ENCODE measurements at places on chromosomes 4 and X. TPM values are rescaled to one million over a fixed set of nuclear protein-coding genes. Genes with fewer than 3 reads are reported as not detected.

- H3K4me3 ChIP-seq = no peak overlapping the region
- H3K36me3 ChIP-seq = no peaks in the 10 kb centered on the region
- H3K27ac ChIP-seq = no peak overlapping the region
- no peaks in the 10 kb centered on the region for H3K4me1 ChIP-seq
- H3K27me3 ChIP-seq = no peaks in the 10 kb centered on the region
These were observed 91.1 kb upstream of the KIT start for GRCh38 chr4:54566608-54567007.

DNA sequence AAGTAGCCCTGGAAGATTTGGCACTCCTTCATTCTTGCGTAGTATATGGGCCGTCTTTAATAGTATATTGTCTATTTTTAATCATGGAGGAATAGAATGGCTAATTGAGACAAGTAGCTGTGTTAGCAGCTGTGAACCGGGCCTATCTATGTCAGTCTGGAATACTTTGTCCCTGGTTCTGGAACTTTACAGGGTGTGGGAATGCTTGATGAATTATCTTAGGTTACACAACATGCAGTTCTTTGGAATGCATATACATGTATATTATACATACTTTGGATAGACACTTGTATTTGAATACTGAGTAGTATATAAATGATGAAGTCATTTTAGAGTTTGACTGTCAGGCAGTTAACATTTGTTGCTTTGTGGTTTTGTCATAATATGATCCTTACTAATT is 37.4 kb downstream of the PDLIM5 start:
- DNase-seq = no peak
- no peaks in the 10 kb centered on the region for H3K4me1 ChIP-seq
- no peak overlapping the region for H3K27ac ChIP-seq
- no peak overlapping the region for H3K4me3 ChIP-seq
- no peaks in the 10 kb centered on the region for H3K27me3 ChIP-seq
- H3K36me3 ChIP-seq = no peaks in the 10 kb centered on the region

DNA sequence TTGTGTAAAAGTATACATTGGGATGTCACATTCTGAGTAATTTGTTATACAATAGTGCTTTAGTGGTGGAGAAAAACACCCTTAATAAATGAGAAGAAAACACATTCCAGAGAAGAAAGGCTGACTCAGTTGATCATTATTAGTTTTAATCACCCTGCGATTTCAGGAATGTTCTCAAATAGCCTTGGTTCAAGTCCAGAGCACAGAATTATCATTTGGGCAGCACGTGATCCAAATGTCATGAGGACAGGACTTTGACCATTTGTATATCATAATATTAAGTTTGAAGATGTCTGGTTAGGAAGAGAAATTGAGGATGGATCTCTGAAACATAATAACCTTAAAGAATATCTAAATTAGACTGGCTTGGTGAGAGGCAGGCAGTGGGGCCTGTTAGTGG is 1434.3 kb upstream of the TENM3 start:
- H3K4me3 ChIP-seq = no peak overlapping the region
- no peaks in the 10 kb centered on the region for H3K27me3 ChIP-seq
- no peak for DNase-seq
- no peaks in the 10 kb centered on the region for H3K4me1 ChIP-seq
- H3K27ac ChIP-seq = no peak overlapping the region

DNA sequence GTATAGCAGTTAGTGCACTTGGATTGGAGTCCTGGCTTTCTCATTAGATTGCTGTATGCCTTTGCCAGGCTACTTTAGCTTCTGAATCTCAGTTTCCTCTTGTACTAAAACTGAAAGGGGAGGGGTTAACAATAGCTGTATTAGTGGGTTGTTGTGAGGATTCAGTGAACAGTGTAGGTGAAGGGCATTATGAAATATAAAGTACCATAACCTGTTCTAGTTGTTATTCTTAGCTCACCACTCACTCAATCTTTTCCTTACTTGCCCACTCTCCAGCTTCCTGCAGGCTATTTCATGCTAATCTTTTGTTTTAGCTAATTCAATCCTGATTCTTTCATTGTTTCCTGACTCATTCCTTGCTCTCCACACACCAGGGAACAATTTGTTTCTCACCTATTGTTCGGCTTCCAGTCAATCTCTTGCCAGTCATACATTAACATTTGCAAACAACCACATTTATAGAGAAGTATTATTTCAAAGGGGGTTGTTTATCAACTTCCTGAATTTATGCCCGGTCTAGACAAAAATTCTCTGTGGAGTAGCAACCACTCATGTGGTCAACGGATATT is 50.6 kb upstream of the EDA start:
- H3K4me1 ChIP-seq = no peaks in the 10 kb centered on the region
- H3K4me3 ChIP-seq = no peak overlapping the region
- H3K27ac ChIP-seq = no peak overlapping the region
- no peaks in the 10 kb centered on the region for H3K36me3 ChIP-seq
- no peaks in the 10 kb centered on the region for H3K27me3 ChIP-seq
- DNase-seq = no peak

DNA sequence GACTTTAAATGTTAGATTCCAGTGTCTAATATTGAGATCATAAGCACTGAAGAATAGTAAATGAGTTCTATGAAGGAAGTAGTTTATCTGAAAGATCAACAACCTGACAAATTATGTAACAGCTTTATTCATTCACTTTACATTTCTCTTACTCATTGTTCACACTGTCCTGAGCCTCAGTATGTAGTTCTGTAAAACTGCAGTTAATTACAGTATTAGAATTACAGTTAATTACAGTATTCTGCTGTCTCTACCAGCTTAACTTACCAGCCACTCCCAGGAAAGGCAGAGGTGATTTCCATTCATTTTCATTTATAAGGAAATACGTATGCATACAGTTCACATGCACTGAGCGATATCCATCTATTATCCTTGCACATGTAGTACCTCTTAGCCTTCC is 32.7 kb downstream of the NFKB1 start:
- no peaks in the 10 kb centered on the region for H3K27me3 ChIP-seq
- DNase-seq = no peak
- no peaks in the 10 kb centered on the region for H3K36me3 ChIP-seq
- H3K4me1 ChIP-seq = no peaks in the 10 kb centered on the region

DNA sequence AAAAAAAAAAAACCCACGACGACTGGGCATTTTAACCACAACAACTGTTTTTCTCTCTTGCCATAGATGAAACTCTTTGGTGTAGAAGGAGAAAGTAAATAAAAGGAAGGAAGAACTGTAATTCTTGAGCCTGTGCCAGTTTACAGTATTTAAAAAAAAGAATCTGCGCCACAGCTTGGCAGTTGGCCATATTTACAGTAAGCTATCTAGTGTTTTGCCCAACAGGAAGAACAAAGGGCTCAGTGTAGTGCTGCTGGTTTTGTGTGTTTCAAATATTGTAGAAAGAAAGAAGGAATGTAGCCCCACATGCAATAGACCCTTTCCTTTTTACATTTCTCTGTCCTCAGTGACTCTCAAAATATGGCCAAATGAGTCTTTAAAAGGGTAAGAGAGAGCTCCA is 66.1 kb downstream of the NR3C2 start:
- DNase-seq = peak; percentile 76
- no peaks in the 10 kb centered on the region for H3K27me3 ChIP-seq
- H3K36me3 ChIP-seq = no peaks in the 10 kb centered on the region
- H3K27ac ChIP-seq = peak overlapping the region; percentile 40
- H3K4me3 ChIP-seq = no peak overlapping the region
- H3K4me1 ChIP-seq = no peaks in the 10 kb centered on the region

- no peak for DNase-seq
- H3K4me3 ChIP-seq = no peak overlapping the region
- no peaks in the 10 kb centered on the region for H3K27me3 ChIP-seq
- H3K4me1 ChIP-seq = no peaks in the 10 kb centered on the region
- H3K27ac ChIP-seq = no peak overlapping the region
These were observed 31.2 kb upstream of the MCF2 start for GRCh38 chrX:139739138-139739537.

The RAB39B gene
- total RNA-seq = 3.4 TPM

- H3K27me3 ChIP-seq = no peaks in the 10 kb centered on the region
- H3K27ac ChIP-seq = no peak overlapping the region
- no peak overlapping the region for H3K4me3 ChIP-seq
- DNase-seq = no peak
- H3K36me3 ChIP-seq = no peaks in the 10 kb centered on the region
These were observed 1017.2 kb downstream of the PCDH7 start for GRCh38 chr4:31737419-31737818.

DNA sequence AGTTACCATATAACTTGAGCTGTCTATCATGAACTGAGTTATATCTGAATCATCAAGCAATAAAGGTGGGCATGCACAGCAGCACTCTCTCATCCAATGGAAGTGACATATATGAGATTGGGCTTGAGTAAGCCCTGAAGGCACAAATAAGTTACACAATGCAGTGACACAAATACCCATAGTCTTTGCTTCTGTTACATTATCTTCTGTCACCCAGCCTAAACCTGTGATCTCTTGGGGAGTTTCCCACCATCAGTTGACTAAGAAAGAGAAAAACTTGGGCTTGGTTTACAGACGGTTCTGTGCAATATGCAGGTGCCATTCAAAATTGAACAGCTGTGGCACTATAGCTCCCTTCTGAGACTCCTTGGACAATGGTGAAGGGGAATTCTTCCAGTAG is 138.8 kb upstream of the IL15 start:
- no peaks in the 10 kb centered on the region for H3K4me1 ChIP-seq
- H3K36me3 ChIP-seq = no peaks in the 10 kb centered on the region

- no peaks in the 10 kb centered on the region for H3K27me3 ChIP-seq
- no peaks in the 10 kb centered on the region for H3K4me1 ChIP-seq
- no peak overlapping the region for H3K27ac ChIP-seq
These were observed 8.9 kb upstream of the HTRA3 start for GRCh38 chr4:8260656-8261111.

- H3K27ac ChIP-seq = no peak overlapping the region
- no peak for DNase-seq
- H3K4me3 ChIP-seq = no peak overlapping the region
- no peaks in the 10 kb centered on the region for H3K27me3 ChIP-seq
- H3K4me1 ChIP-seq = no peaks in the 10 kb centered on the region
- H3K36me3 ChIP-seq = no peaks in the 10 kb centered on the region
These were observed 156.1 kb downstream of the STPG2 start for GRCh38 chr4:97987019-97987648.

DNA sequence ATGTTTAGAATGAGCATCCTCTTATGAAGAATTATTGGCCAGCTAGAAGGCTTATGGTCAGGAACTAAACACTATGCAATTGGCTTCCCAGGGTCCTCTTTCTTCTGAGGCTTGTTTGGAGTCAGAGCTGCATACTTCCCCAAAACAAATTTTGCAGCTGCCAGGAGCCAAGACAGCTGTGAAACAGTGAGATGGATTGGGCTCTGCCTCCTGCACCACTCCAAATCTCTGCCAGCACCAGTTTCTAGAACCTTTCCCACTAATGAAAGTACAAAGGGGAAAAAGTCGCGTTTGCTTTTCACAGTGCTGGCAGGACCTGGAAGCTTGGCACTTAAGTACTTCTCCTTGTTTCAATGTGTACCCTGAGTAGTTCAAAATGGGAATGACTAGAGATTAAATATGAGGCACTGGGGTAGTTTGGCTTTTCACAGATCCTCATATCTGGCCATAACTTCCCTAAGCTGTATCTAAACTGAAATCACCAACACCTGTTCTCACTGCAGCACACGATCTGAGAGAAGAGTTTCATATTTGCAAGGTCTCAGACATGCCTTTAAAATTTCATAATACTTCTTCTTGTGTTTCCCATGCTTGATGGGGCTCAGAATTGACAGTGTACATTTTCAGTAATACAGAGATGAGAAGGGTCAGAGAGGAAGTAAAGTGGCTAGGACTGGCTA is 20.7 kb upstream of the AR start:
- no peaks in the 10 kb centered on the region for H3K27me3 ChIP-seq
- no peak overlapping the region for H3K4me3 ChIP-seq
- no peaks in the 10 kb centered on the region for H3K36me3 ChIP-seq
- no peak for DNase-seq
- no peaks in the 10 kb centered on the region for H3K4me1 ChIP-seq

DNA sequence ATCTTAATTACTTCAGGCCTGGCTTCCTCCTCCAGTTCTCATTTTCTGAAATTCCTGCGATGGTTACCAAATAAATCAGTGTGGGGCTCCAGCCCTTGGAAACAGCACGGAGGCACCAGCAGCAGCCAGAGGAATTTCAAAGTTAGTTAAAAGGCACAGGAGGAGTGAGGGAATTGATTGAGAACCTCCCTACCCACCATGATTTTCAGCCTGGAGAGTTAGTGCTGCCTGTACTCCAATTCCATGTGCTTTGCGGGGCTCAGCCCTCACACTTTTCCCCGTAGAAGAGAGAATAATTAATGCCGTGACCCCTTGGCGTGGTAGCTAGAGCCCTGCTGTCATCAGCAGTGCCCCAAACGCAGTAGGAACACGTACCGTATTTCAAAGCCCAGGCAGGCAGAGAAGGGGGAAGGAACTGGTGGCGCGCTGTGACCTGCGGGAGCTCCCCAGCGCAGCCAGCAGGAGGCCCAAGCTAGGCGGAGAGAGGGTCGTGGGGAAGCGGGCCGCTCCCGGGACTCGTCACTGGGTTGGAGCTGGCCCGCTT is 84.0 kb upstream of the IGFBP7 start:
- H3K4me3 ChIP-seq = no peak overlapping the region
- H3K27me3 ChIP-seq = no peaks in the 10 kb centered on the region
- H3K27ac ChIP-seq = no peak overlapping the region
- no peaks in the 10 kb centered on the region for H3K4me1 ChIP-seq
- DNase-seq = no peak
- H3K36me3 ChIP-seq = no peaks in the 10 kb centered on the region

DNA sequence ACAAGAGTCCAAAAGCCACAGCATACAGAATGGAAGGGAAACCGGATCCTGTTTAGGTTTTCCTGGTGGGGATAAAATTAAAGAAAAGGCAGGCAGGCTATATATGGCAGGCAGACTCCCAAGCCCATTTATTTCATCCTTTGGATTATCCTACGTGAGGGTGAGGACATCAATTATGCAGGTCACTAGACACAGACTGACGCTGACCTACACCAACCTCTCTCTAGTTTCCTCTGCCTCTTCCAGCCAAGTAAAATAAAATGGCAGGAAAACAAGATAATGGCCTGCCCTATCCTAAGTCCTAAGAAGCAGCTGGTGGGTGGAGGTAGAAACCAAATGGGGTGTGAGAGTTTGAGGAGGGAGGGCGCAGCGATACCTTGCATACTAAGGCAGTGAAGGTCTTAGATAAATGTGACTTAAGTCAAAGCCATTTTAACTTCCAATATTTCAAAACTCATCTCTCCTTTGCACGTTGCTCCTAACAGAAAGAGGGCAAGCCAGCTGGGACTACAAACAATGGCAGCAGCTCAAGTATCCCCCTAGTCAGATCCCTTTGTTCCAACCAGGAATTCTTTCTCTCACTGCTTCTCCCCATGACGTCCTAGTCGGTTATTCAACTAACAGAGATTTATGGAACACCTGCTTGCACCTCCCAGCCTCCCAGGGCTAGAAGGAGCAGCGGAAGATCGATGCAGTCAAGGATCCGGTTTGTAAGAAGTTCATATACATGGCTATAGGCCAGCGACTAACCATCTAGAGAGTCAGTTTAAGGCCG is 72.8 kb downstream of the IRF2 start:
- no peak for DNase-seq
- no peaks in the 10 kb centered on the region for H3K36me3 ChIP-seq
- H3K27ac ChIP-seq = no peak overlapping the region

DNA sequence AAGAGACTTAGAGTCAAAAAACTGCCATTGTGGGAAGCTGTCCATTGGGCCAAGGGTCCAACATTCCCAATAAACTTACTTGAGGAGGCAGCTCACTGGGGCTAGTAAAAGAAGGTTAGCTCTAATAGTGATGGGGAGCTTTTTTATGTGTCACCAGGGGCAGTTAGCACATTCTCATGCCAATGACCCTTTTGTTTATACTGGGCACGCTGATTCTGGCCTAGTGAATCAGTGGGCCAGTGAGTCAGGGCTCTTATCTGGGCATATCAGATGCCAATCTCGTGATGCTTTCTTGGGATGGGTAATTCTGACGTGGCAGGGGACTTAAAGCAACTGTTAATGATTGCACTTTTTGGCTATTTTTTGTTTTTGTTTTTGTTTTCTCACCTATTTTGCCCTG is 27.8 kb downstream of the TCEAL1 start:
- DNase-seq = no peak
- no peak overlapping the region for H3K27ac ChIP-seq
- no peaks in the 10 kb centered on the region for H3K4me1 ChIP-seq

All from testis (tissue), 5 donors.